ENCODE measurements at places on chromosomes 16 and 17.

DNA sequence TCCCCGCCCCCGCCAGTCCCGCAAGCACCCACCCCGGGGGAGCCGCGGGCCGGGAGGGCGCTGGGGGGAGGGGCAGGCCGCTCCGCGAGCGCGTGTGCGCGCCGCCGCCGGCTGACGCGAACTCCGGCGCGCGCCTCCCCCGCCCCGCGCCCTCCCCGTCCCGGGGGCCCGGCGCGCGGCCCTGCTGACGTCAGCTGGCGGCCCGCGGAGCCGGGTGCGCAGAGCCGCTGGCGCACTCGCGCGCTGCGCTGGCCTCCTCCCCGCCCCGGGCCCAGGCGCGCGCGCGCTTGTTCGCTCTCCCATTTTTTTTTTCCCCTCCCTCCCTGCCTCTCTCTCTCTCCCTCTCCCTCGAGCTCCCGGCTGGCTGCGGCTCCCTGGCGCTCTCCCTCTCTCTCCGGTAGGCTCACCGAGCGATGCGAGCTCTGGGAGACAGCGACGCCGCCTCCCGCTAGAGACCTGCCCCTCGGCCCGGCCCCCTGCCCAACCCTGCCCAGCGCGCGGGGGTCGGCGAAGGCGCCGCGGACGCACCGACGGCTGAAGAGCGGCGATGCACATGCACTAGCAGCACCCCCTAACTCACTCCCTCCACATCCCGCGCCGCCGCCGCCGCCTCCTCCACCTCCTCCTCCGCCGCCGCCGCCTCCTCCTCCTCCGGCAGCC is at the start of gene GNAO1:
Gene GNAO1, plus strand, starts transcription at position 334 of the 660 bp plus-strand sequence. CDS start 747 bp downstream, outside the sequence.
- DNase-seq: peak; percentile 37

GRCh38 chr16:20753727-20754126 is 10.1 kb upstream of the ACSM3 start:
- DNase-seq: no peak

DNA sequence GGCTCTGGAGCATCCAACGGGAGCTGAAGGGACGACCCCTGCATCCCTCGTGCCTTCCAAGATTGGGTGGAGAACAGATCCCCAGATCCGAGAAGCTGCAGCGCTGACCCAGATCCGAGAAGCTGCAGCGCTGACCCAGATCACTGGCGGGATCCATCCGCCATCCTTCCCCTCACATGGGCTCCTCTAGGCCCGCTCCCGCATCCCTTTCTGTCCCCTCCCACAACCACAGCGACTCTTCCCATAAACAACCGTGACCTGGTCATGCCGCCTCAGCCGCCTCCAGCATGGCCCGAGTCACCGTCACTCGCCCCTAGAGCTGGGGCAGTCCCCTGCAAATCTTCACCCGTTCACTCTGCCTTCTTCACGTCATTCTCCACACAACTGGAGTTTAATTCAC is 124.9 kb downstream of the UTP18 start:
- no peak for DNase-seq

GRCh38 chr17:40326014-40326831 is 17.2 kb downstream of the RARA start:
- DNase-seq: no peak

DNA sequence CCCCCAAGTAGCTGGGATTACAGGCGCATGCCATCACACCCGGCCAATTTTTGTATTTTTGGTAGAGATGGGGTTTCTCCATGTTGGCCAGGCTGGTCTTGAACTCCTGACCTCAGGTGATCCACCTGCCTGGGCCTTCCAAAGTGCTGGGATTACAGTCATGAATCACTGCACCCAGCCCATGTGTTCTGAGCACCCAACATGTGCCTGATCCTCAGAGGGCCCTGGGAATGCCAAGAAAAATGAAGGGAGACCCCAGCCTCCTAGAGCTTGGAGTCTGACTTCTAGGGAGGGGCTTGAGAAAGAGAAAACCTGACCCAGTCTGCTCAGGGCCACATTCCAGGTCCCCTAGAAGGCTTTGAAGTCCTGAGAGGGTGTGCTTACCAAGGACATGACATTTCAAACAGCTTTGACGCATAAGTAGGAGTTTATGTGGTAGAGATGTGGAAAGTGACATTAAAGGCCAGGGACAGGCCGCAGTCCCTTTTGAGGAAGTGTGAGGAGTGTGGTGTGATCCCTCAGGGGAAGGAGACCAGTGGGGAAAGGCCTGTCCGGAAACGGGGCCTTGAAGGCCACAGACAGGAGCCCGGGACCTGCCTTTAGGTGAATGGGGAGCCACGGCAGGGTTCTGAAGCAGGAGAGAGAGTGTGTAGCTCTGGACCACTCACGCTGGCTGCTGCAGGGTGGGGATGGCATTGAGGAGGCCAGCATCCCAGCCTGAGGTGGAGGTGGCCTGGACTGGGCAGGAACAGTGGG is 1.1 kb upstream of the CCL22 start:
- DNase-seq: no peak

DNA sequence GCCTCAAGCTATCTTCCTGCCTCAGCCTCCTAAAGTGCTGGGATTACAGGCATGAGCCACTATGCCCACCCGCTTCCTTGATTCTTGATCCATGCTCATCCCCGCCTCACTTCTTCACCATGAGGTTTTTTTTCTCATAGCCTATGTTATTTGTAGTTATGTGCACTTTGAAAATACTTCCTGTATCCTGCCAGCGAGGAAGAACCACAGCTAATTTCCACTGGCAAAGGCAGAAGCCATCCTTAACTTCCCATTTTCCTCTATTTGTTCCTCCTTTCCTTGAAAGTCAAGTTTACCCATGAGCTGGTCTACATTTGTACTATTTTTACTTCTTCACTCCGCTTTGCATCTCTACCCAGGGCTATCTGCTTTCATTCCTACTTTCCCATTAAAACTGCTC is 189.7 kb upstream of the ZFHX3 start:
- no peak for DNase-seq

DNA sequence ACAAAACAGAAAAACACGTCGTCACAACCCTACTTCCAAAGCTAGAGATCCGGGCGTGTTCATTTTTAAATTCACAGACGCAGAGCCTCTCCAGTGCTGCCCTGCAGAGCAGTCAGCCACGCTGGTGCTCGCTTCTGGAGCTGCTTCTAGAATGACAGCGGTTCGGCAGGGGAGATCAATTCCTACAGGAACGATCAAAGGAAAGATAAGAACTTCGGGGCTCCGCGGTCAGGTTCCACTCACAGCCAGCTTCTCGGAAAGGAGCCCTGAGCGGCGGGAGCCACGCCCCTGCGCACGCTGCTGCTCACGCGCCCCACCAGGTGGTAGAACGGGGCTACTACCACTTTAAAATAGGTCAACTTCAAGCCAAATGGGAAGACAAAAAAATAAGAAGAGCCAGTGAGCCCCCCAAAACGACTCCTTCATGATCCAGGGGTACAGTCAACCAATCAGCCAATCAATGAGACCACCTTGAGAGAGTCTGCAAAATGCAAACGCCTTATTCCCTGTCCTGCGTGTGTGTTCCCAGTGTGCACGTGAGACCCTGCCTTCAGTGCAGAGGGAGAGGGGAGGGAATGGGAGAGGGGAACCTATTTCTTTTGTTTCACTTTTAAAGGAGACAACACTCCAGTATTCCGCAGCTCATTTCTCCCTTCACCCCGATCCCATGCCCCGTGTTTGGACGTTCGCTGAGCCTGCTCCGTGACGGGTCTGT is 209.7 kb downstream of the RBFOX3 start:
- peak; percentile 68 for DNase-seq

All from choroid plexus epithelial cell (primary cell).